ENCODE measurements at places on chromosomes 3 and 15.

- peak; percentile 62 for DNase-seq
These were observed 62.7 kb upstream of the KLF13 start for GRCh38 chr15:31263751-31264558.

GRCh38 chr15:89243046-89243690, 611 bp upstream of the FANCI start:
- DNase-seq = no peak

GRCh38 chr3:193980326-193980725, 155.6 kb upstream of the HES1 start:
- no peak for DNase-seq

- DNase-seq = no peak
These were observed 159.5 kb downstream of the SQOR start for GRCh38 chr15:45794304-45794703.

- DNase-seq = no peak
These were observed 144.7 kb upstream of the RGMA start for GRCh38 chr15:93233710-93234109.

- DNase-seq = no peak
These were observed 33.9 kb downstream of the FEM1B start for GRCh38 chr15:68311464-68311835.

GRCh38 chr15:73951601-73952000, 25.3 kb downstream of the LOXL1 start:
- no peak for DNase-seq

DNA sequence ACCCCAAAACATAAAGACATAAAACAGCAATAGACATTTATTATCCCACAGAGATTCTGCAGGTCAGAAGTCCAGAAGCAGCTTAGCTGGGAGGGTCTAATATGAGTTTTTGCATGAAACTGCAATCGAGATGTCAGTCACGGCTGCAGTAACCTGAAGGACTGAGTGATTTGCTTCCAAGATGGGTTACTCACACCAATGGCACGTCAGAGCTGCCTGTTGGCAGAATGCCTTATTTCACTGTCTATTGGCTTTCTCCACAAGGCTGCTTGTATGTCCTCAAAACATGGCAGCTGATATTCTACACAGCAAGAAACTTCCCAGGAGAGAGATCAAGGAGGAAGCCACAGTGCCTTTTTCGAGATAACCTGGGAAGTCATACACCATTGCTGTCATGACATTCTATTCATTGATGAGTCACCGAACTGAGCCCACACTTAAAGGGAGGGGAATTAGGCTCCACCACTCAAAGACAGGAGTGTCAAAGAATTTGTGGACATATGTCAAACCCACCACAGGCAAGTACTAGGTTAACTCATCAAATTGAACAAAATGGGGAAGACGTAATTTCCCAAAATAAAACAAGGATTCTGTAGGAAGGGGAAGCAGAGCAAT, 122.2 kb downstream of the SYNPR start:
- no peak for DNase-seq

DNA sequence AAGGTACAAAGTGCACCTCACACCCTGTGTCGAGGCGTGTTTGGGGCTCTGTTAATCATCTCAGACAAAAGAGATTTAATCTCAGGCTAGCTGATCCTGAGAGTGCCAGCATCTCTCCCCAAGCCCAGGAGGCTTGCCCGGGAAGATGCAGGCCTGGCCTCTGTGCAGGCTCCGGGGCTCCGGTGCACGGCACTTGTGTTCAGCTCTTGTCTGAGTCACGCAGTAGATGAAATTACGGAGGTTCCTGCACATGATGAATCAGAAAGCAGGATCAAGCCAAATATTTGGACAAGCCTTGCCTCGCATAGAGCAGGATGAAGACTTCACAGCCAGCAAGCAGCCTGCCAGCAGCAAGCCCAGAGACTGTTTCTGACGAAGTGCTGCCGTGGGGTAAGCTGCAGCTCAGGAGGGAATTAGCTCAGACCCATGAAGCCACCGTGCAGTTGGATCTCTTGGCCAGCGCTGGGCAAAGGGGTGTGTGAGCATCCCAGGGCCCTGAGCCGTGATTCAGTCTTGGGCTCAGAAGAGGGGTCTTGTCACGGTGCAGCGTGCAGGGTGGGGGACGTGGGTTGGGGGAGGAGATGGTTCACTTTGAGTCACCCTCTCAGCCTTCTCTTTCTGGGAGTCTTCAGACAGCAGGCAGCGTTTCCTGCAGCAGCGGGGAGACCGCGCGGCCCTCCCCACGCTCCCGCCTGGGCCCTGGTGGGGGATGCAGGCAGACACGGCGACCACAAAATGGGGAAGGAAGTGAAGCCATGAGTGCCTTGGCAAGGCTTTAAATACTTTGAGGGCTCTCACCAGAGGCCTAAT, 89.2 kb upstream of the MEF2A start:
- DNase-seq = no peak

DNA sequence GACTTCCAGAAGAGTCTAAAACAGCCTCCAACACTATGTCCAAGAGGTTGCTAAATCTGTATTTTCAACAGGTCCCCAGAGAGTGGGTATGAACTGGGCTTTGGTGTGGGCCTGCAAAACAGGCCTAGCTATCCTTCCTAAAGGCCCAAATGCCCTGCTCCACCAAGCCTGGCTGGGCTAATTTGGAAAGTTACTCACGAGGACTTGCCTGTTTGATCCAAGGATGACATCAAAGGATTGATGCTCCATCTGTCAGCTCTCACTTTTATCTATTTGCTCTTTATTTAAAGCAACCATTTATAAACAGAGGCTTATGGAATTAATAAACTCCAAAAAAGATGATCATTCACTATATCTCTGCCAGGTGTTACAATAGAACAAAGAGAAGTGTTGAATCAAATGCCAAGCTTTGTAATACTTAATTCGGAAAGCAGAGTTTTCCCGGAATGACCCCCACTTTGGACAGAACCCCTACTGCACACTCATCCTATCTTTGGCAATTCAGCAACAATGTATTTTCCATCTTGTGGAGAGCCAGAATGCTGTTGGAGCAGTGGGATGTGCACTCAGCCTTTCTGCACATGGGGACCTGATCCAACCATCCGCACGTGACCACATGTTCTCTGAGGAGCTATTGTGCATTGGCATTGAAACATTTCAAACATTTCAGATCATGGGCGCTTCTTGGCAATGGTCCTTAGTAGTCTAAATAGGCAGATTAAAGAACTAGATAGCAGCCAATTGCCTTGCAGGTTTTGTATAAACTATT, 163.3 kb upstream of the THBS1 start:
- DNase-seq = no peak

Data from T-helper 1 cell (primary cell).